CD4-positive, alpha-beta memory T cell (primary cell): ENCODE measurements at places on chromosomes 1 and 21. TPM values are rescaled to one million over a fixed set of nuclear protein-coding genes. Genes with fewer than 3 reads are reported as not detected.

- no peak overlapping the region for H3K27ac ChIP-seq
- H3K4me3 ChIP-seq: no peak overlapping the region
- H3K27me3 ChIP-seq: no peaks in the 10 kb centered on the region
- no peak for DNase-seq
- H3K4me1 ChIP-seq: no peaks in the 10 kb centered on the region
- H3K36me3 ChIP-seq: no peaks in the 10 kb centered on the region
Observed at GRCh38 chr1:56535939-56536338, 43.4 kb downstream of the PLPP3 start.

DNA sequence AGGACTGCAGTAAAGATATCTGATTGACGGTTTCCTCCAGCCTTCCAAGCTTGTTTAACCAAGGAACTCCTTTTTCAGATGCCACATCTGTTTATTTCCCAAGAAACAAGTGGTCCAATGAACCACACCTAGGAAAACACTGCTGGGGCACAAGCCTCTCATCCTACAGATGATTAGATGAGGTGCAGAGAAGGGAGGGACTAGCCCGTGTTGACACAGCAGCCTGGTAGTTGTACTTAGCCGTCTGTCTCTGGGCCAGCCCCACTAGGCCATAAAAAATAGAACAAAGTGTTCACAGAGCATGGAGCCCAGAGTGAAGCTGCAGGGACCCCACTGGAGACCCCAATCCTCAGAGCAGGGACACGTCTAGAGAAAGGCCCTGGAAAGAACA, 32.1 kb downstream of the LRP8 start:
- peaks cover 49% of the 10 kb centered on the region for H3K4me1 ChIP-seq
- no peak for DNase-seq
- H3K36me3 ChIP-seq: no peaks in the 10 kb centered on the region

Gene AGT
- polyA plus RNA-seq: not detected

Gene CHAF1B
- polyA plus RNA-seq: 2.3 TPM

DNA sequence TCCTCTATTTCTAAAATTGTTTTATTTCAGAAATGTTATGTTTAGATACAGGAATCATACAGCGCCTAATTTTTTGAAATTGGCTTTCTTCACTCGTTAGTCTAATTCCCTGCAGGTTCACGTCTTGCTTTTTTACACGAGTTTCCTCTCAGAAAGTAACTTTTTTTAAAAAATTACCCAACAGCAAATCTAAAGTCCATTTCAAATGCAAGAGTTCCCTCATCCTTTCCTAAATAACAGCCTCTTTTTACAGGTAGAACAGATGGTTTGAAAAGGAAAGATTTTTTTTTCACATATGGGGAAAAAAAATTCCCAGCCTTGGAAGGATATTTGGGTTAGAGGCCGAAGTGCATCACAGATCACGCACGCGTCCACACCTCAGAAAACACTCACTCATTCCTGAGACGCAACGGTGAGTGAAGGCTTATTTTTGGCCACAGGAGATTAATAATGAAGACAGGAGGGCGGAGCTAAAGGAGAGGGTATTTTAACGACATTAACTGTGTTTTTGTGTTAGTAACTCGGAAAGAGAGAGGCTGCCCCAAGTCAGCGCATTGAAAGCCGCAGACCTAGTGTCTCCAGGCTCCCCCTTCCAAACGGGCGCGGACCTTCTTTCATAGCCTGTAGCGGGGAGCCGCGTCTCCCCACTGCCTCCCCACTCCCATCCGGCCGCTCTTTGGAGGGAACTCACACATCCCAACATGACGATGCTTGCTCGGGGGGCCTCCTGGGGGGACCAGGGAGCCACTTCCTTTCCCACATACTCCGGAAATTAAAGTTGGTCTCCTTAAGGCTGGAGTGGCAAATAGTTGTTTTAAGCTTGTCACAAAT, 969 bp upstream of the RIPK4 start:
- H3K27ac ChIP-seq: no peak overlapping the region
- H3K4me3 ChIP-seq: peak overlapping the region; percentile 42
- H3K27me3 ChIP-seq: peaks cover 30% of the 10 kb centered on the region
- H3K36me3 ChIP-seq: no peaks in the 10 kb centered on the region
- DNase-seq: no peak

GRCh38 chr1:14572861-14573260, 25.6 kb upstream of the KAZN start:
- no peak overlapping the region for H3K4me3 ChIP-seq
- H3K36me3 ChIP-seq: no peaks in the 10 kb centered on the region
- no peaks in the 10 kb centered on the region for H3K27me3 ChIP-seq
- no peaks in the 10 kb centered on the region for H3K4me1 ChIP-seq

GRCh38 chr1:224637936-224638335, 21.8 kb downstream of the CNIH3 start:
- no peaks in the 10 kb centered on the region for H3K36me3 ChIP-seq
- H3K27ac ChIP-seq: no peak overlapping the region
- no peak for DNase-seq
- no peak overlapping the region for H3K4me3 ChIP-seq
- no peaks in the 10 kb centered on the region for H3K27me3 ChIP-seq
- peaks cover 11% of the 10 kb centered on the region for H3K4me1 ChIP-seq

- no peaks in the 10 kb centered on the region for H3K36me3 ChIP-seq
- H3K27me3 ChIP-seq: no peaks in the 10 kb centered on the region
- no peaks in the 10 kb centered on the region for H3K4me1 ChIP-seq
- H3K27ac ChIP-seq: no peak overlapping the region
Observed at GRCh38 chr21:31597683-31598082, 61.8 kb upstream of the SOD1 start.

- H3K27ac ChIP-seq: peak overlapping the region; percentile 50
- peaks cover 10% of the 10 kb centered on the region for H3K36me3 ChIP-seq
- DNase-seq: peak; percentile 58
- no peak overlapping the region for H3K4me3 ChIP-seq
Observed at GRCh38 chr1:203744075-203744972, 20.7 kb upstream of the LAX1 start.

- no peaks in the 10 kb centered on the region for H3K36me3 ChIP-seq
- no peaks in the 10 kb centered on the region for H3K4me1 ChIP-seq
- no peak for DNase-seq
- no peak overlapping the region for H3K4me3 ChIP-seq
Observed at GRCh38 chr1:187894349-187894748, 1065.6 kb downstream of the PLA2G4A start.

- no peaks in the 10 kb centered on the region for H3K27me3 ChIP-seq
- no peak overlapping the region for H3K4me3 ChIP-seq
- no peaks in the 10 kb centered on the region for H3K36me3 ChIP-seq
- H3K4me1 ChIP-seq: no peaks in the 10 kb centered on the region
Observed at GRCh38 chr1:40143891-40144575, 17.2 kb upstream of the RLF start.

Gene HSD3B2
- polyA plus RNA-seq: not detected

Gene RNF187
- polyA plus RNA-seq: 15.3 TPM

DNA sequence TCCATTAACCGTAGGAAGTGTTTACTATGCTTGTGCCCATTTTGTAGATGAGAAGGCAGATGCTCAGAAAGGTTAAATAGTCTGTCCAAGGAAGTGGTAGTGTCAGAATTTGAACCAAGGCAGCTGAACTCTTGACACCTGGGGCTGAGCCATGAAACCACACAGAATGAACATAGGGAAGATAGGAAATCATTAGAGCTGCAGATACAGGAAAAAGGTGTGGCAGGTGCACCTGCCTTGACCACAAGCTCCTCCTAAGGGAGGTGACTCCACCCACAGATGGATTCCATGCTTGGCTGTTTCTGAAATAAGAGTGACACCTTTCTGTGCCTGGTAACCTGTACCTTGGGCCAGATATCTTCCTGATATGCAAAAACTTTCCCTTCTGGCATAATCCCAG, 69.9 kb upstream of the IGSF21 start:
- H3K4me3 ChIP-seq: no peak overlapping the region
- DNase-seq: no peak
- no peak overlapping the region for H3K27ac ChIP-seq
- H3K36me3 ChIP-seq: no peaks in the 10 kb centered on the region

GRCh38 chr1:29502225-29502910, 266.0 kb downstream of the PTPRU start:
- H3K4me1 ChIP-seq: no peaks in the 10 kb centered on the region
- H3K27me3 ChIP-seq: no peaks in the 10 kb centered on the region
- no peaks in the 10 kb centered on the region for H3K36me3 ChIP-seq
- H3K4me3 ChIP-seq: no peak overlapping the region
- no peak overlapping the region for H3K27ac ChIP-seq
- no peak for DNase-seq

Gene FYB2
- not detected for polyA plus RNA-seq

GRCh38 chr1:47658161-47658920, 220.5 kb downstream of the FOXD2 start:
- no peak for DNase-seq
- H3K27ac ChIP-seq: no peak overlapping the region
- H3K4me3 ChIP-seq: no peak overlapping the region
- H3K36me3 ChIP-seq: no peaks in the 10 kb centered on the region
- H3K4me1 ChIP-seq: no peaks in the 10 kb centered on the region

- peaks cover 41% of the 10 kb centered on the region for H3K27me3 ChIP-seq
- no peak overlapping the region for H3K4me3 ChIP-seq
- DNase-seq: no peak
- peaks cover 19% of the 10 kb centered on the region for H3K4me1 ChIP-seq
Observed at GRCh38 chr1:38814984-38815464, 44.5 kb downstream of the RRAGC start.

Gene GPA33
- polyA plus RNA-seq: 33.5 TPM

DNA sequence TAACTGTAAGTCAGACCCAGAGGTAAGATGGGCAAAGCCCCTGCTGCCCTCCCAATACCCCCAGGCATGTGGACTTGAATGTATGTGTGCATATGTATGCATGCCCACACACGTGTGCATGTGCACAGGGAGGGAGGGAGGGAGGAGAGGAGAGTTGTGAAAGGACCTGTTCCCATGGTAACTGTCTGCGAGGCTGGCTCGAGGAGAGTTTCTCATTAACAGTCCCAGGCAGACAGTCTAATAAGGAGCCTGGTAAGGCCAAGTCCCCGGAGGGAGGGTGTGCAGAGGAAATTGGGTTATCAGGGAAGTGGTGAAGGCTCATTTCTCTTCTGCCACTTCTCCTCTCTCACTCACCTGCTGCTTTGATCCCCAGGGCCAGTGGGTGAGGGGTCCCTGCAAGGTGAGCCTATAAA, 74.9 kb downstream of the NFASC start:
- no peak overlapping the region for H3K4me3 ChIP-seq
- no peak for DNase-seq
- no peaks in the 10 kb centered on the region for H3K36me3 ChIP-seq
- no peaks in the 10 kb centered on the region for H3K27me3 ChIP-seq
- no peaks in the 10 kb centered on the region for H3K4me1 ChIP-seq
- H3K27ac ChIP-seq: no peak overlapping the region

Gene LYPD8
- not detected for polyA plus RNA-seq

GRCh38 chr1:115676498-115677181, 34.9 kb downstream of the VANGL1 start:
- H3K36me3 ChIP-seq: no peaks in the 10 kb centered on the region
- DNase-seq: no peak
- no peaks in the 10 kb centered on the region for H3K4me1 ChIP-seq

- H3K27ac ChIP-seq: no peak overlapping the region
- no peaks in the 10 kb centered on the region for H3K4me1 ChIP-seq
- H3K4me3 ChIP-seq: no peak overlapping the region
- no peaks in the 10 kb centered on the region for H3K27me3 ChIP-seq
- no peaks in the 10 kb centered on the region for H3K36me3 ChIP-seq
Observed at GRCh38 chr1:239952348-239953308, 139.1 kb upstream of the FMN2 start.

- no peaks in the 10 kb centered on the region for H3K27me3 ChIP-seq
- no peaks in the 10 kb centered on the region for H3K4me1 ChIP-seq
- no peak for DNase-seq
- no peak overlapping the region for H3K27ac ChIP-seq
Observed at GRCh38 chr21:34801519-34802132, 132.8 kb downstream of the CLIC6 start.

GRCh38 chr1:190602325-190602724, 124.7 kb upstream of the BRINP3 start:
- H3K27me3 ChIP-seq: no peaks in the 10 kb centered on the region
- H3K36me3 ChIP-seq: no peaks in the 10 kb centered on the region
- no peak overlapping the region for H3K27ac ChIP-seq
- no peak overlapping the region for H3K4me3 ChIP-seq

GRCh38 chr1:147622731-147623130, 47.6 kb downstream of the ACP6 start:
- no peaks in the 10 kb centered on the region for H3K27me3 ChIP-seq
- no peak for DNase-seq
- peaks cover 21% of the 10 kb centered on the region for H3K4me1 ChIP-seq
- H3K27ac ChIP-seq: no peak overlapping the region
- H3K4me3 ChIP-seq: no peak overlapping the region

Gene HCRTR1
- not detected for polyA plus RNA-seq

Gene DNAJC28
- polyA plus RNA-seq: 0.98 TPM

Gene GBP3
- polyA plus RNA-seq: 10.2 TPM

- no peak overlapping the region for H3K4me3 ChIP-seq
- H3K27ac ChIP-seq: no peak overlapping the region
- no peak for DNase-seq
Observed at GRCh38 chr1:61482170-61482734, 242.7 kb downstream of the TM2D1 start.

DNA sequence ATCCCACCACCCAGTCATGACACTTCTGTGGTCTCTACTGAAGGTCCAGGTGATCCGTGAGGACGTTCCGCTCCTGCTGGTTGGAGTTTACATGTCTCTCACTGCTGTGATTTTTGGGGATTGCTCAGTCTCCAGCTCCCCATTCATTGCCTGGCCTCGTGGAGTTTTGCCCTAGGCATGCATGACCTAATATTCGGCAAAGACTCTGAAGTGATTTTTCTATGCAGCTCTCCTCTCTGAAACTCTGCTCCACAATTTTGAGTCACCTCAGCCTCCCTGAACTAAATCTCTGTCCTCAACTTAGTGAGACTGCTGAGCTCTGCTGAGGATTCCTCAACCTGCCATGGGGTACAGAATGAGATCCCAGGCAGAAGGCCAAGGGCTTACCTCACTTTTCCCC, 174.4 kb upstream of the FGGY start:
- peaks cover 16% of the 10 kb centered on the region for H3K4me1 ChIP-seq
- no peak for DNase-seq
- no peak overlapping the region for H3K4me3 ChIP-seq
- H3K36me3 ChIP-seq: no peaks in the 10 kb centered on the region

Gene PGLYRP4
- polyA plus RNA-seq: not detected

- no peak overlapping the region for H3K4me3 ChIP-seq
- DNase-seq: no peak
- H3K4me1 ChIP-seq: no peaks in the 10 kb centered on the region
- no peak overlapping the region for H3K27ac ChIP-seq
- H3K36me3 ChIP-seq: no peaks in the 10 kb centered on the region
- no peaks in the 10 kb centered on the region for H3K27me3 ChIP-seq
Observed at GRCh38 chr1:215710036-215710898, 143.2 kb downstream of the KCTD3 start.

- H3K36me3 ChIP-seq: no peaks in the 10 kb centered on the region
- H3K27me3 ChIP-seq: no peaks in the 10 kb centered on the region
- H3K27ac ChIP-seq: no peak overlapping the region
- no peaks in the 10 kb centered on the region for H3K4me1 ChIP-seq
- H3K4me3 ChIP-seq: no peak overlapping the region
- DNase-seq: no peak
Observed at GRCh38 chr1:92515796-92516201, 29.1 kb upstream of the GFI1 start.

Gene SLC25A34
- polyA plus RNA-seq: 0.08 TPM

GRCh38 chr1:200042119-200042551, 14.6 kb downstream of the NR5A2 start:
- H3K27ac ChIP-seq: no peak overlapping the region
- peaks cover 63% of the 10 kb centered on the region for H3K27me3 ChIP-seq
- no peak overlapping the region for H3K4me3 ChIP-seq
- peaks cover 37% of the 10 kb centered on the region for H3K4me1 ChIP-seq

Gene CLDN17
- polyA plus RNA-seq: not detected

Gene MATN1
- 1.2 TPM for polyA plus RNA-seq

Gene PGLYRP3
- not detected for polyA plus RNA-seq

Gene RIMS3
- 1.5 TPM for polyA plus RNA-seq
